NCI-H2081 (cell line): ENCODE measurements at places on chromosomes 3 and 15.

- no peak for DNase-seq
Observed at GRCh38 chr3:196517162-196517800, 2.1 kb upstream of the SMCO1 start.

- DNase-seq, result no peak
Observed at GRCh38 chr15:75713338-75713895, 769 bp upstream of the CSPG4 start.

DNA sequence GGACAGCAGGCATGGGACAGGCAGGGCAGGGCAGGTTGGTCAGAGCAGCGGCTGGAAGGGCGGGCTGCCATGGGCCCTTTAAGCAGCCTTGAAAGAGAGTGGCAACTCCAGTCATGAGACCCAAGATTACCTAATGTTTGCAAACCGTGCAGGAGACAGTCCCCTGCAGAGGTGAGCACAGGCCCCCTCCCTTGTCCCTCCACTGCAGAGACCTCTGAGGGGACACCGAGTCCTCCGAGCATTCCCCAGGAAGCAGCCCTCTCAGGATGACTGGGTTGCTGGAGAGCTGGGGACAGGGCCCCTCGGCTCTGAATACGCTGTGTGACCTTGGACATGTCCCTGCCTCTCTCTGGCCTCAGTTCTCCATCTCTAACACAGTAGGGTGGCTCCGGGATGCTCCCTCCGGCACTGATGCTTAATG is 81.4 kb downstream of the IQSEC1 start:
- DNase-seq, result no peak

GRCh38 chr3:153219146-153219545 is 57.1 kb downstream of the RAP2B start:
- DNase-seq, result no peak

- no peak for DNase-seq
Observed at GRCh38 chr3:58044691-58045483, 36.7 kb downstream of the FLNB start.

DNA sequence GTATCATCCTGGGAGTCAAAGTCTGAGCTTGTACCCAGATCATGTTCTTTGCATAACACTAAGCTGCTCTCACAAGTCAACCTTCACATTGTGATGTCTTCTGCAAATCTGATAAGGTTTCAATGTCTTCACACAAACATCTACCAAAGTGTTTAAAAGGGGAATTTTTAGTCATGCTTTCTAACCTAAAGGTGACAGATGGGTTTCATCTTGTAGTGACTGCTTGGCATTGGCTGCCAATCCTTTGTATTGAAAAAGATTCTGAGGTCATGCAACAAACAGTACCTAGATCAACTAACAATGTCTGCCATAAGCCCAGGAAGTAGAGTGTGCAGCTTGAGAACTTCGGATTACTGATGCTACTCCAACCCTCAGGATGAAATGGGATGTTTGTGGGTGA is 43.6 kb upstream of the DIPK2A start:
- no peak for DNase-seq

DNA sequence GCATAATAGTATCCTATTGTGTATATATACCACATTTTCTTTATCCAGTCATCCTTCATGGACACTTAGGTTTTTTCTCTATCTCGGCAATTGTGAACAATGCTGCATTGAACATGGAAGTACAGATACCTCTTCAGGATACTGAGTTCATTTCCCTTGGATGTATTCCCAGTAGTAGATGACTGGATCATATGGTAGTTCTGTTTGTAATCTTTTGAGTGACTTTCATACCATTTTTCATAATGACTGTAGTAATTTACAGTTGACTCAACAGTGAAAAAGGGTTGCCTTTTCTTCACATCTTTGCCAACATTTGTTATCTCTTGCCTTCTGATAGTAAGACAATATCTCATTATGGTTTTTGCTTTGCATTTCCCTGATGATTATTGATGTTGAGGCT is 21.8 kb downstream of the MYH15 start:
- DNase-seq, result no peak

- DNase-seq, result no peak
Observed at GRCh38 chr3:40207796-40208195, 101.7 kb upstream of the EIF1B start.

DNA sequence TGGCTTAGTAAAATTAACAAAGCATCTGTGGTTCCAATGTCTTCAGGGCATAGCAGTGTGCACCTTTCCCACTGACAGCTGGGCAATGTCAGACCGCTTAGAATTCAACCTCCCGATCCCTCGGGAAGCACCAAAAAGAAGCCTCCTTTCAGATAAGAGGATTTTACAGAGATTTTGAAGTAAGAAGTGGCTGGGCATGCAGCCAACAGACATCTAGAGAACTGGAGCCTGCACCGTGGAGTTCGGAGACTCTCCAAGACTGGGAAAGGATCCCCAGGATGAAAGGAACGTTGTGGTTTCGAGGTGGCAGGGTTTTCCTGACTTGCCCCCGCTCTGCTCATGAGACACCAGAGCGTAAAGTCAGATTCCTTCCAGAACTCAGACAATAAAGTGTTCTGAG is 5.3 kb downstream of the FAM174B start:
- DNase-seq, result no peak

DNA sequence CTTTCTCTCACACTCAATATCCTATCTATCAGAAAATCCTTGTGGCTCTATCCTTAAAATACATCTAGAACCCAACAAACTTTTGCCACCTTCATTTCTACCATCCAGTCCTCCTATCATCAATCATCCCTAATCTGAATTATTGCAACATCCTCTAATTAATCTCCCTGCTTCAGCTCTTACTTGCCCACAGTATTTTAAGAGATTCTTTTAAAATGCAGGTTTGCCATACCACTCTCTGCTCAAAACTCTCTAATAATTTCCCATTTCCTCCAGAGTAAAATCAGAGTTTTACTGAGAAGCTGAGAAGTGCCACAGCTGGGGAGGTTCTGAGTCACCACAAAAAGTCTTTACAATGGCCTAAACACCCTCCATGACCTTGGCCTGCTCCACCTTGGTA is 234.3 kb upstream of the ZPLD1 start:
- no peak for DNase-seq

DNA sequence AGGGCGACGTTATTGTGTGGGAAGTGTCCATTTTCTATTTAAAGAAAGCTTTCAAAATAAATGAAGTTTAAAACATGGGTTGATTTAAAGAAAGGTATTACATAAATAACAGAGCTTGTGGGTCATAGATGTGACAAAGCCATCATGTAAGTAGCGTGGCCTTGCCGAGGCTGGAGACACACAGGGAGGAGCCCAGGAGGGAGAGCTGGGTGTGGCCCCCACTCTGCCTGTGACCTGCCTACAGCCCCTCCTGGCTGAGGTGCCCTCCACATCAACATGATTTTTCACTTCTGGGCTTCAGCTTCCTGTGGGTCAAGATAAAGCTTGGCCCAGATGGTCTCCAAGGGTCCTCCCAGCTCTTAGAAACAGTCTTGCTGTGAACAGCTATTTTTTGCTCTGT is 12.5 kb upstream of the MGLL start:
- no peak for DNase-seq

- DNase-seq, result no peak
Observed at GRCh38 chr3:122967356-122967755, 60.2 kb downstream of the SEMA5B start.

DNA sequence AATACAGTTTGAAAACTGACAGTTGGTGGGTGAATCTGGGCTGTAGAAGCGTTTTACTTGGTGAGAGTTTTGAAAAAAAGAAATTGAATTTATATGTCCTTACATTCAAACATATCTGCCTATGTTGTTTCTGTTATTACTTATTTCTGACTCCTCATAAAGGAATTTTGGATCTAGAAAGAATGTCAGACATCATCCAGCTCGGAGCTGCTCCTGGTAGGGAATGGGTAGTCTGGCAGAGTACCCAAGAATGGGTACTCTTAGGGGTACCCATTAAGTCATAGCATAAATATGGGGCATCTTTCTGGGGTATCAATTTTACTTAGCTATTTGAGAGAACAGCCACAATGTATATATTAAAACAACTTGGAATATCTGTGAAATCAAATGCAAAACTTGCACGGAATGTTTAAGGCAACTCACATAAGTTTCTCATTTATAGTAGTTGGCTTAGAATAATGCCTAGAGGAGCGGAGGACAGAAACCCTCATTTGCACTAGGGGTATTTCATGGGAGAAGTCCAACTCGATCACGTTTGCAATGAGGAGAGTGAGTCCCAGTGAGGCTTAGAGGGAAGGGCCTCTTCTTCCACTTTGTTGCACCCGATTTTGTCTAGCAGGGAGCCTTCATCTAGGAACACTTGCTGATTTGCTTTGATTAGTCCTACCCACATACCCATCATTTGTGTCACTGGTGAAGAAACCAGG is 2.4 kb upstream of the LARP6 start:
- no peak for DNase-seq

- no peak for DNase-seq
Observed at GRCh38 chr3:66406163-66406562, 94.7 kb downstream of the LRIG1 start.
